ENCODE measurements at places on chromosomes 2 and 18. TPM values are rescaled to one million over a fixed set of nuclear protein-coding genes. Genes with fewer than 3 reads are reported as not detected.
A peak's percentile ranks its signal among the peaks of the same experiment; 100 is the strongest.

Gene SLC11A1
- total RNA-seq, result 0.11 TPM

Gene IL36RN
- not detected for total RNA-seq

Gene CRACDL
- not detected for total RNA-seq

Gene ASB18
- not detected for total RNA-seq

Gene RSAD2
- total RNA-seq, result 0.06 TPM

Gene KDSR
- 33.2 TPM for total RNA-seq

DNA sequence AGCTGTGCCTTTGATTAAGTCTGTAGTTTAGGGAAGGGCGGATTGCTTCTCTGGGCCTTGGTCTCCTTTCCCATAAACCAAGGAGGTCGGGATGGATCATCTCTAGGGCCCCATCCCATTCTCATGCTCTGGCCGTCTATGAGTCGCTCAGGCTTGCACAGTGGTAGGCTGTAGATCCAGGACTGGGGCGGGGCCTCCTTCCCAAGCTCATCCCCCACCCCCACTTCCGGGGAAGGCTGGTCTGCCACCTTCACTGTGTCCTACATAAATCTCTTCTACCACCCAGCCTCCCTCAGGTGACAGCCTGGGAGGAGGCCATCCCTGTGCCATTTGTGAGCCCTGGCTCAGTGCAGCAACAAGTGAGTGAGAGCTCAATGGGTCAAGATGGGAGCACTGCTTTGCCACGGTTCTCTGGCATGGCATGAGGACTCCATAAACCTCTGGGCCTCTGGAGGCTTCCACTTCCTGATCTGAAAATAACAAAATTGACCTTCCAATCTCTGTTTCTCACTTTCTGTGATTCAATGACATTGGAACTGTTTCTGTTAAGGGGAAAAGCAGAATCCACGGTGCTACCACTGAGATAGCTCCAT is 68.5 kb downstream of the SUMO1 start:
- no peak for DNase-seq

GRCh38 chr2:216144857-216145256 is 35.7 kb downstream of the XRCC5 start:
- no peak for DNase-seq

DNA sequence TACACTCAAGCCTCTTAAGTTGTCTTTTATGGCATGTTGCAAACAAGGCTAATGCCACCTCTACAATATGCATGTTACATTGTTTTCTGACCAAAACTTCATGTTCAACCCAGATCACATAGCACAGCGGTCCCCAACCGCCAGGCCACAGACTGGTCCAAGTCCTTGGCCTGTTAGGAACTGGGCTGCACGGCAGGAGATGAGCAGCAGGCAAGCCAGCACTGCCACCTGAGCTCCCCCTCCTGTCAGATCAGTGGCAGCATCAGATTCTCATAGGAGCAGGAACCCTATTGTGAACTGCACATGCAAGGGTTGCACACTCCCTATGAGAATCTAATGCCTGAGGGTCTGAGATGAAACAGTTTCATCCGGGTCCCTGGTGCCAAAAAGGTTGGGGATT is 324.8 kb upstream of the CHAC2 start:
- DNase-seq, result no peak

GRCh38 chr18:28018351-28018750 is 158.6 kb downstream of the CDH2 start:
- DNase-seq, result no peak

- DNase-seq, result no peak
These were observed 125.9 kb downstream of the ACOXL start for GRCh38 chr2:110858135-110858725.

DNA sequence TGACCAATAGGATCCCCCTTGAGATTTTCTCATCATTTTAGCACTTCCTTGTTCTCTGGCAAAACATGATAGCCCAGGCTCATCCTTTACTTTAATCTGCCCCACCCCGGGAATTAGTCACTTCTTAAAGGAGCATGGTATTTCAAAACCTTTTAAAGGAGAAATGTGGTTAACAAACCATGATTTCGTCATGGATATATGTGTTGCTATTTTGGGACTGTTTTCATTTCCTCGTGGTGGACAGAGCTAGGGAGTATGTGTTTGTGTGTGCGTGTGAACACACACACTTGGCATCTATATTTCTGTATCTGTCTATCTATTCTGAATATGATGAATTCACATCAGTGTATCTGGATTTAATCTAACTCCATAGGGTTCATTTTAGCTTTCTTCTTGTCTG is 128.1 kb downstream of the BIRC6 start:
- DNase-seq, result peak; percentile 94

- DNase-seq, result no peak
These were observed 1.5 kb upstream of the GPBAR1 start for GRCh38 chr2:218259099-218259961.

DNA sequence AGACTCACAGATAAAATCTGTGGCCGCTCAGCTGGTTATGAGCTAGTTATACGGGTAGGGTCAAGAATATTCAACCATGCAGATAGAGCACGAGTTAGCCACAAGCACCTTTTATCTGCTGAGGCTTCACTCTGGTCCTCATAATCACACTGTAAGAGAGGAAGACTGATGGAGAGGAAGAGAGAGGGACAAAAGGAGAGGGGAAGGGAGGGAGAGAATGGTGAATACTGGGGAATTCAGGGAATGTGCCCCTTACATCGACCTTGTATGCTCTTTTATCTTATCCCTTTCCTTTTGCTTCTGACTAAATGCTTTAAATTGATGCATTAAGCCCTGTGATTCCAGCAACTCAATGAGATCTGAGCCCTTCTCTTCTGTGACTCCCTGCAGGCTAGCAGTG is 333.1 kb downstream of the DSEL start:
- no peak for DNase-seq

DNA sequence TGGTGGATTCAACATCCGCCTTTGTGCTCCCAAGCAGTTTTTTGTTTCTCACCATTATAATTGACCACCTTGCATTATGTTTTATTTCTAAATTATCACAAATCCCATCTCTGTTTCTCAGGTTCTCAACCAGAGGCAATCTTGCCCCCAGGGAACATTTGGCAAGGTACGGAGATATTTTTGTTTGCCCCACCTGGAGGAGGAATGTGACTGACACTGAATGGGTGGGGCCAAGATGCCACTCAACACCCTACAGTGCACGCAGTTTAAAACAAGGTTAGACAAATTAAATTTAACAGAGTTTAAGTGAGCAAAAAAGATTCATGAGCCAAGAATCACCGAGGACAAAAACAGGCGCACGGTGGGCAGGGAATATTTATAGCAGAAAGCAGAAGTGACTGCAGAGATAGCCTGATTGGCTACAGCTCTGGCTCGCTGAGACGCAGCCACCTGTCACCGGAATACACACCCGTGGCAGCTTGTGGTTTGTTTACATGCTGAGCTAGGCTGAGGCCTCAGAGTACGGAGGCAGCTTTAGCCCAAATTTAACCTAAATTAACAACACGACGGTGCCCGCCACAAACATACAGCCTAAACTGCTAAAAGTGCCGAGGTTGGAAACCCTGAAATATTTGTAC is 150.0 kb upstream of the ALKAL2 start:
- no peak for DNase-seq

- peak; percentile 26 for DNase-seq
These were observed 27.5 kb upstream of the BZW1 start for GRCh38 chr2:200784215-200784614.

GRCh38 chr2:168169097-168169745 is 78.2 kb downstream of the STK39 start:
- no peak for DNase-seq

DNA sequence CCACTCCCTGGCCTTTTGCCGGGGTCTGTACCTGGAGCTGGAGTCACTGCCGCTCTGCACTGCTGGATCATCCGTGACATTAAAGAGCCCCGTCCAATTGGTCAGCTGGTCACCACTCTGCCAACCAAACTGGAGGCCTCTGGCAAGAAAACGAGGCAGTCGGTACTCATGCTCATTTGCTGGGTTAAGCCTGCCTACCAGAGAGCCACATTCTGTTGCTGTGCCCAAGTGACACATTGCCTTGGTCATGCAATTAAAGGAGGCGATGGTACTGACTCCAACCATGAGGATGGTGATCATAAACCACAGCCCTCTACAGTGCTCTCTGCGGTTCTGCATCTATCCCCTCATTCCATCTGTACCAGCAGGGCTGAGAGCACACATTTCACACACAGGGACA is 35.5 kb downstream of the ST8SIA5 start:
- no peak for DNase-seq

GRCh38 chr2:239831001-239831731 is 194.0 kb downstream of the NDUFA10 start:
- no peak for DNase-seq

DNA sequence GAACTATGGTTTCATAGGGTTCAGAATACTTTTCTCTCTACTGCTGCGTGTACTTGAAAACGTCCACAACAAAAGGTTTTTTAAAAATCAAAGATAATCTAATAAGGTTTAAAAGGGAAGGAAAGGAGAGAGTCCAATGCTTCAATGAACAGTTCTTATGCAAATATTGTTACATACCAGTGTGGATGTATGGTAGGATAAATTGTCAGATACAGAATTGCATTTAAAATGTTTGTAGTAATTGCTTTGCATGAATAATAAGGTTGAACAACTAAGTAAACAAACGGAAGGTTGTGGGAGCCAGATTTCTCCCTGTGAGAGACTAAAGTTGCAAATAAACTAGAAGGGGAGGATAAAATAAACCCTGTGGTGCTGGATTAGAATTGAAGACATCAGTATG is 53.8 kb upstream of the RBBP8 start:
- no peak for DNase-seq

DNA sequence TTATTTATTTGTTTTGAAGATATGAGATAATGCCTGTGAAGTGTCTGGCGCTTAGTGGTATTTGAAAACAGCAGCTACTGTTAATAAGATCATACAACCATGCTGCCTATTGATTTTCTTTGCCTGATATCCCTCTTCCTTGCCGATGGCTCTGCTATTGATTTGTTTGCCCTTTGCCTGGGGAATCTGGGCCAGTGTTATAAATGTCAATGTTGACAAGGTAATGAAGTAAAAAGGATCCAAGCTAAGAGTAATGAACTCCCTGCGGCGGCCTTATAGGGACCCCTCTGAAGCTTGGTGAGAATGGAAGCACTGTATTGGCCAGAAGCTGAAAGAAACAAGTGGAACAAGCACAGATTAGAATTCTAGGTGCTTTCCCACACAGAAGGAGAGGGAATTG is 854.6 kb downstream of the CNTNAP5 start:
- DNase-seq, result no peak

All from LHCN-M2 (cell line).